ENCODE measurements at places on chromosomes 5 and 9. TPM values are rescaled to one million over a fixed set of nuclear protein-coding genes. Genes with fewer than 3 reads are reported as not detected.

DNA sequence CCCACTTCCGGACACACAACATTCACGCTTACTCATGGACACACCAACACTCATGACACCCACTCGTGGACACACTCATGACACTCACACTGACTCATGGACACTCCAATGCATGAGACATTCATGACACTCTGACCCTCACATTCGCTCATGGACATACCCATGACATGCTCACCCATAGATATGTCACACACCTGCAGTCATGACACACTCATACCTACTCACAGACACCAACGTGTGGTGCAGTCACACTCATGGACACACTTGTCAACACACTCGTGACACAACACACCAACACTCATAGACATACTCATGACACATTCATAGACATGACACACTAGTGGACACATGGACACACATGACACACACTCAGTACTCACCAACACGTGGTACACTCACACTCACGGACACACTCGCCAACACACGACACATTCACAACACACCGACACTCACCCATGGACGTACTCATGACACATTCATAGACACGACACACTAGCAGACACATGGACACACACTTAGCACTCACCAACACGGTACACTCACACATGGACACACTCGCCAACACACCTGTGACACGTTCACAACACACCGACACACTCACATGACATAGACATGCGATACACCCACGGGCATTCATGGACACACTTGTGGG lies 73.4 kb downstream of the PHF2 start:
- DNase-seq = no peak

GRCh38 chr5:181166812-181167733 lies 19.7 kb downstream of the OR2V2 start:
- DNase-seq = no peak

DNA sequence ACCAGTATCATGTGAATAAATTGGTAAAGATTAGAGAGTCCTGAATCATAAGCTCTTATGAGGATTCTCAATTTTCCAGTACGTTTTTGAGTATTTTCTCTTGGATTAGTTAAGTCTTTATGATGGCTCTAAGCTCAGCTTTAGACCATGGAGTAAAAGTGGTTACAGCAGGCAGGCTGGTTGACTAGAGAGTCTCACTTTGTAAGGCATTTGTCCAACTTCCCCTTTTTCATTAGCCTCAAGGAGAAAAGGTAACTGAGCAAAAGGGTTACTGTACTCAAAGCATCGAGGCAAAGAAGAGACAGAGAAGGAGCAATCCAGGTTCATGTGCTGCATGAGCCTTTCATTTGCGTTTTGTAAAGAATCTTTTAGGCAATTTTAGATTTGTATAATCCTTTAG lies 8.5 kb downstream of the NOP16 start:
- DNase-seq = no peak

DNA sequence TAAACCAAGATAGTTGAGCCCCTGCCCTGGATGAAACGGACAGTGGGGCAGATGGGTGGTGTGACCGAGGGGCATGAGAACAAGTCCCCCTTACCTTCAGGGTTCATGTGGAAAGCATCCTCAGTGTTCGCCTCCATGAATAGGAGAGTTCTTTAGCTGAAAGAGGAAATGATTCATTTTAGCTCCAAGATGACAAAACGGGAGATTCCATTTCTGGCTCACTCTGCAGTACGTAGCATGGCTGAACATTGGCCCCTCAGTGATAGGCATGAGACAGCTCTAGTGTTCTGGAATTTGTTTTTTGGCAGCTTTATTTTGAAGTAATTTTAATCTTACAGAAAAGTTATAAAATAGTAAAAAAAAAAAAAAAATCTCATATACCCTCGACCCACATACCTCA lies 70.2 kb upstream of the AGXT2 start:
- peak; percentile 62 for DNase-seq

DNA sequence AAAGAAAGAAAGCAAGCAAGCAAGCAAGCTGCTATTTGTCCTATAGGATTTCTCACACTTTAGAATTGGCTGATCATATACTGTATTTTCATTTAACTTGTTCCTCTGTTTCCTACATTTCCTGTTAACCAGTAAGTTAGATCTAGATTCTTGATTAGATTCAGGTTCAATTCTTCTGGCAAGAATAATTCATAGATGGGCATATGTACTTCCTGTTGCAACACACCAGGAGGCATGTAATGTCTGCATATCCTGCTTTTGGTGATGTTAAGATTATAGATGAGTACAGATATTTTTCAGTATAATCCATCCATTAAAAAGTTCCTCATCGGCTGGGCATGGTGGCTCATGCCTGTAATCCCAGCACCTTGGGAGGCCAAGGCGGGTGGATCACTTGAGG lies 10.8 kb upstream of the KIF27 start:
- peak; percentile 20 for DNase-seq

GRCh38 chr9:69237702-69238295 lies 63.7 kb downstream of the TJP2 start:
- no peak for DNase-seq

- no peak for DNase-seq
Observed at GRCh38 chr5:120158211-120158610, 305.9 kb upstream of the PRR16 start.

Gene FOXD4L5
- not detected for polyA plus RNA-seq

Gene GFI1B
- polyA plus RNA-seq = 0.39 TPM

Gene SPARC
- 2.3 TPM for polyA plus RNA-seq
